ENCODE measurements at places on chromosomes 13 and 19.

GRCh38 chr13:73335944-73336343 lies 277.1 kb downstream of the KLF5 start:
- no peak for DNase-seq

- DNase-seq = no peak
Measured at GRCh38 chr19:3546119-3546518, 7.1 kb downstream of the TEKTIP1 start.

DNA sequence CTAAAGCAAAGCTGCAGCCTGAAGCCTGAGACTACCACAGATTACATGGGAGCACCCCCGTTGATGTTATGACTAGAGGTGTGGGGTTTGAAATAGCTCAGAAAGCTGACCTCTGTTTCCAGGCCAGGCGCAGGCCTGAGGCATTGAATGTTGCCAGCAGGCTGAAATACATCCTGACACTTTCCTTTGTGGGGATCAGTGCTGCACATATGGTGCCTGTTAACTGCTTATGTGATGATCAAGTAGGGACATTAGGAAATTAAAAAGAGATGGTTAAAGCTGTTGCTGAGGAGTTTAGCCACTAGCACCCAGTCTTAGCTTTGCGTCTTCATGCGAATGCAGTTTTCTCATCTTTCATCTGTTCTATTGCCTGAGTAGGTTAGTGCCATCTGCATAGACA lies 83.2 kb downstream of the CCNA1 start:
- DNase-seq = no peak

DNA sequence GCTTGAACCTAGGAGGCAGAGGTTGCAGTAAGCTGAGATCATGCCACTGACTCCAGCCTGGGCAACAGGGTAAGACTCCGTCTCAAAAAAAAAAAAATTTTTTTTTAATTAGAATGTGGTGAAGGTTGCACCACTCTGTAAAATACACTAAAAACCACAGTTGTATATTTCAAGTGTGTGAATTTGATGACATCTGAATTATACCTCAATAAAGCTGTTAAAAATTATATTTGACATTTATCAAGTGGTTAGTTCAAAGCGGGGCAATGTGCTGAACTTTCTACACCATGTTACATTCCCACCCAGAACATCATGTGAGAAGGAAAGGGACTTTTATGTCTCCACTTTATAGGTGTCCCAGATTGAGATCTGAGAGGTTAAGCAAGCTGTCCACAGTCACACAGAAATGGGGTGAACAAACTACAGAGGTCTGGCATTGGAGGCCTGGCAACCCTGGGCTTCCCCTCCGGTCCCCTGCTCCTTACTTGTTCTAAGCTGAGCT lies 5.9 kb upstream of the S1PR5 start:
- DNase-seq = no peak

DNA sequence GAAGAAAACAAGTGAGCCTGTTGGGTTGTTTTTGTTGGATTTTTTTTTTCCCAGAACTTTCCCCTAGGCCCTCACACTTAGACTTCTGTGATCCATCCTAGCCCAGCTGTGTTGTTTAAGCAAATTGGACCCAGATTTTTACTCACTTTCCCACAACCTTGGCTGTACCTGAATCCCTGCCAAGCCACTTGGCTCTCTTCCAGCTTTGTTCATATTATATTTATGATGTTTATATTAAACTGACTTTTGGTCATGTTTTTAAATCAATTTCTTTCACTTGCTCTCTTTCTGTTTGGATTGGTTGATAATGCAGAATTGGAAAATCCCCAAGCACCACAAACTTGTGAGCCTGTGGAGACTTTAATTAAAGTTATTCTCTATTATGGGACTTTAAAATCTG lies 16.6 kb downstream of the OLFM4 start:
- DNase-seq = no peak

DNA sequence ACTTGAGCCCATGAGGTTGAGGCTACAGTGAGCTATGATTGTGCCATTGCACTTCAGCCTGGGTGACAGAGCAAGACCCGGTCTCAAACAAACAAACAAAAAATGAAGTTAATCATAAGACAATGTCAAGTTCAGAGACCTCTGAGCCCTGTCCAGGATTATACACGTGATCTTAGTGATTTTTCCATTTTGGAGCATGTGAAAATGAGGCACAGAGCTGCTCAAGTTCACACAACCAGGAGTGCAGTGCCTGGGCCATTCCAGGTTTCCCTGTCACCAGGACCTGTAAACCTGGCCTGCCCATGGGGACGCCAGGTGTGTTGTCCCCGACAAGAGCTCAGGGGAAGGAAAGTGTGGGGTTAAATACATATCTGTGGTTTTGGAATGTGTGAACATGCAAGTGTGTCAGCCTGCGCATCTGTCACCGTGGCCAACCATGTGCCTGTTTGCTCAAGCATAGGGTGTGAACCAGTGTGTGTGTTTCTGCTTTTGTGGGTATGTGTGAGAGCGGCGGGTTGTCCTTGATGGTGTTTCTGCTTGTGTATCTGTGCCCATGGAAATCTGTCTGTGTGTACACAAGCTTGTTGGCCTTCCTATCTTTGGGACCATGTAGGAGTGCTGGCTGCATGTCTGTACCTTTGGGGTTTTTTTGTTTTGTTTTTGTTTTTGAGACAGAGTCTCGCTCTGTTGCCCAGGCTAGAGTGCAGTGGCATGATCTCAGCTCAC lies 1.5 kb upstream of the FXYD1 start:
- DNase-seq = no peak

GRCh38 chr13:36530861-36531590 lies 98.7 kb downstream of the CCNA1 start:
- no peak for DNase-seq
